ENCODE measurements at places on chromosomes 5 and 9.

DNA sequence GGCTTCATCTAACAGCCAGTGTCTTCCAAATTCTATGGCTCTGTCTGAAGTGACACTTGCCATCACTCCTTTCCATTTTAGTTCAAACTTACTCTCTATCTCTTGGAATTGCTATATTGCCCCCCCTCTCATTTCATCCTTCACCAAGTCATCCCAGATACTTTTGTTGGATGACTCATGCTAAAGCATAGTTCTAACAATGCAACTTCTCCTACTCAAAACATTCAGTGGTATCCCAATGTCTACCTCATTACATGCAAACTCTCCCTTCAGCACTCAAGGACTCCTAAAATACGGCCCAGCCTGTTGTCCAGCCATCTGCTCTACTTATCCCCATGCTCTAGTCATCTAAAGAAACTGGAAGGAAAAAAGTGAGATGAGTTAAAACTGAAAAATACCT is 171.6 kb downstream of the RASEF start:
- DNase-seq, result peak; percentile 21

DNA sequence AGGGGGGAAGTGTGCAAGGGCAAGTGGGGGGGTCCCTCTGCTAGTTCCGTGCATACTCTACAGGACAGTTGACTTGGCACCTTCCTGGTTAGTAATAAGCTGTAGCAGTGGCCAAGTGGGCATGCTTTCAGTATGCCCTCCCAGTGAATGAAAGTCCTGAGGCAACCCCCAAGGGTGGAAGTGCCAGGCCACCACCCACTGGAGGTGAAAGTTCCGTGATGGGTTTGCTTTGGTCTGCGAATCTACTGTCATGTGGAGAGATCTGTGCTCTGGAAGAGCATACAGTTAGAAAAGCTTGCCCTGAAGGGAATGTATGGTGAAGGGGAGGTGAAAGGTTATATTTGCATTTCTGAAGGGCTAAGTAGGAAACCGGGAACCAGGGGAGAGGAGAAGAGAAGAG is 10.3 kb downstream of the FXN start:
- no peak for DNase-seq

DNA sequence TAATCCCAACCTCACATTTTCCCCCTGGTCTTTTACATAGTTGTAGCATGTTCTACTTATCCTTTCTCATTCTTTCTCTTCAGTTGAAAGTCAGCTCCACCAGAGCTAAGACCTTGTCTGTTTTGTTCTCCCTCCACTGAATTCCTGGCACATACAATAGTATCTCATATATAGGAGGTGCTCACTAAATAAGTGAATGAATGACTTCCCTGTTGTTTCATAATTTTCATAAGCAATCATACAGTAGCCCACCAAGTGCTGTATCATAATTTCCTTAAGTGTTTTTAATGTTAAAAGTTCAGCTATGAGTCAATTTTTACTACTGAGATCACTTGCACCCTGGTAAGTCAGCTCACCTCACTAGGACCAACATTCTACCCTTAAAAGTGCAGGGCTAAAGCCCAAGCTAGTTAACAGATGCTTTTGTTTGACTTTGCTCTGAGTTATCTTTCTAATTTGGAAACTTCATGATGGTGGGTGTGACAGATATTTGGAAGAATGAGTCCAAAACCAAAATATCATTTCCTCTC is 27.6 kb downstream of the TMEM245 start:
- no peak for DNase-seq

GRCh38 chr5:158324236-158324635 is 465.3 kb upstream of the CLINT1 start:
- DNase-seq, result no peak

DNA sequence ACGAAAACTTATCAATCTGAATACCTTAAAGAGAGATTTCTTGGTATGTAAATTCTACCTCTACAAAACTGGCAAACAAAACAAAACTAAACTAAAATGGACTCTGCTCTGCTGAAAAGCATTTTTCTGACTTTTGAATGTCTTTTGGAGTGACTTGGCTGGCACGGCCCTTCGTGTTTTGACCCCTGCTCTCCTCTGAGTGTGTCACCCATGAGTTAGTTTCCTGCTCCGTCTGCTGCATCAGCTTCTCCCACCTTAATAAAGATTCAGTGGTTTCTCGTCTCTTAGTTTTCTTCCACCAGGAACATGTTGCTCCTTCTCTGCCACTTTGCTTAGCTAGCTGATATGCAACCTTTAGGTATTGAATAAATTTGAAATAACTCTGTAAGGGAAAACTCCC is 1084.0 kb upstream of the CDH18 start:
- DNase-seq, result no peak
